Activated effector memory CD4-positive, alpha-beta T cell treated with anti-CD3 and anti-CD28 coated beads, Interleukin-2, amount 50 U/mL, for 16 hours (primary cell): ENCODE measurements at places on chromosomes 1 and 21.

DNA sequence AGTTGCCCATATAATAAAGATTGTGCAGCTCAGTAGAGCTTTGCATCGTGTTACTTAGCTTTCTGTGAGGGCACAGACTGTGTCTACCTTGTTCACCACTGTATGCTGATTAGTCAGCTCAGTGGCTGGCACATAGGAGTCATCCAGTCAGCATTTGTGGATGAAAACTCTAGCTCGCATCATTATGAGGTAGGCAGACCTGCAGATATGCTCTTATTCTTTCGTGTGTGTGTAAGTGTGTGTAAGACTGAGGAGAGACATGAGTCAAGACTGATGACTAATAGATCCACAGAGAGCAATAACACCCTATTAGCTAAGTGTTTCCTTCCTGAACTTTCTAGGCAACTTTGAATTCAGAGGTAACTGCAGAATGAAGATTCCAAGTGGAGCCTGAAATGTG lies 17.1 kb downstream of the TTF2 start:
- peak; percentile 79 for DNase-seq

DNA sequence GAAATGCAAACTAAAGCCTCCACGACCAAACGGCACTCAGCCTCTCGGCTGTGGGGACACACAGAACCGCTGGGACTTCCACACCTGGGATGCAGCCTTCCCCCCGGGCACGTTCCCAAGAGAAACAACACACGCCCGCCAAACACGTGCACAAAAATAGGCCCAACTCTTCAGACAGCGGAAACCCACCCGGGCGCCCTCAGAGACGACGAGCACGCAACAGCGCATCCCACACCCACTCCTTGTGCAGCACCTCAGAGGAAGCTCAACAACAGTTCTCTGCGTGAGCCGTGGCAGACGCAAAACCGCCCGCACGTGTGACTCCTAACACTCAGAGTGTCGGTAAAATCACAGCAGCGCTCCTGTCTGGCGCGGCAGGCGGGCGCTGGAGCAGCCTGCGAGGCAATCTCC lies 5.3 kb downstream of the C1orf159 start:
- DNase-seq: peak; percentile 47

DNA sequence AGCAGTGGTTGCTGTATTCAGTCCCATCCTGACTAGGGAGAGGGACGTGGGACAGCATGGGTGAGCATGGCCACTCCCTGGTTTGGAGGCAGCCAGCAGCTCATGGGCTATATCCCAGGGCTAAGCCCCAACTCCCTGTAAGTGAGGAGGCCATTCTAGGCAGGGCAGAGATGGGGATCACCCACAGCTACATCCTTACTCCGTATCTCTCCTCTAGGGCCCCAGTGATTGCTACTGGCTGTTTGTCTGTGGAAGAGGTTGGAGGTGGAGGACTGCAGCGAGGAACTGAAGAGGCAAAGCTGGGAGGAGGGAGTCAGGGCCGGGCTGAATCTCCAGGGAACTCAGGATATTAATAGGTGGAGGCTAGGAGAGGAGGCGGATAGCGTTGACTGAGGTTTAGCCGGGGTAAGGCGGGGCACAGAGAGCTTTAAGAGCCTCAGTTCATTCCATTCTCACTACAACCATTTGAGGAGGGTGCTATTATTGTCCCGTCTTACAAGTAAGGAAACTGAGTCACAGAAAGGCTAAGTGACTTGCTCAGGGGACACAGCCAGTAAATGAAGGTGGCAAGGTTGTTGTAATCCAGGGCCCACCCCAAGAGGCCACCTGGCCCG lies 6.8 kb downstream of the OLIG2 start:
- DNase-seq: no peak

DNA sequence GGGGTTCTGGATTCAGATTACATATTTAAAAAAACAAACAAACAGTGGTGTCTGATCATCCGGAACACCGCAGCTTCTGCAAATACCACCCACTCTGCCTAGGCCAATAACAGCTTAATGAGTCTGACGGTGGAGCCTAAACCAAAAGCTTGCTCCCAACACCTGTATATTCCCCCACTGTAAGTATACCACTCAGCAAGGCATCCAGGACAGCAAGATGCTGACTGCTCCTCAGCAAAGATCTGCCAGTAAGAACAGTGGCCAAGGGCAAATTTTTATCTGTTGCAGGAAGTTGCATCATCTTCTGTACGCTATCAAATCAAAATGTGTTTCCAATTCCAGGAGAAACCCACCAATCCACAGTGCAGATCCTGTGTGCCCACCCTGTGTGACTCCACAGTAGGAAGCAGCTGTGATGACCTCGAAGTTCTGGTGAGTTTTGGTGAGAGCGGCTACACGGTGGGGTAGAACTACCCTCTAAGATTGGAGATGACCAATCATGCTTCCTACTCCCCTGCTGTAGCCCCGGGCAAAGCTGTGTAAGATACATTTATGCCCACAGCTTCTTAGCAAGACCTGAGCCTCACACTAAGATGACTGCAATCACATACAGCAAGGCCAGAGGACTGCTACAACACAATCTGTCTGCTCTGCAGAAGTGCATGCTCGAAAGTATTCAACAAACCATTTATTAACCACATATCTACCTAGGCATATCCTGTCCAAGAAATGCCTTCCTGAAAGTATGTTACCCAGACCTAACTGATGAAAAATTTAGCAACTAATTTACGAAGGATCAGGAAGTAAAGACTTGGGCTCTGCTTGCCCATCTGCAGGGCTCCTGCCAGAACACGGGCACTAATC lies 30.5 kb downstream of the SIPA1L2 start:
- DNase-seq: no peak

- peak; percentile 91 for DNase-seq
Observed at GRCh38 chr1:234842726-234843641, 233.0 kb upstream of the IRF2BP2 start.

- DNase-seq: no peak
Observed at GRCh38 chr1:199808110-199808870, 219.2 kb upstream of the NR5A2 start.

DNA sequence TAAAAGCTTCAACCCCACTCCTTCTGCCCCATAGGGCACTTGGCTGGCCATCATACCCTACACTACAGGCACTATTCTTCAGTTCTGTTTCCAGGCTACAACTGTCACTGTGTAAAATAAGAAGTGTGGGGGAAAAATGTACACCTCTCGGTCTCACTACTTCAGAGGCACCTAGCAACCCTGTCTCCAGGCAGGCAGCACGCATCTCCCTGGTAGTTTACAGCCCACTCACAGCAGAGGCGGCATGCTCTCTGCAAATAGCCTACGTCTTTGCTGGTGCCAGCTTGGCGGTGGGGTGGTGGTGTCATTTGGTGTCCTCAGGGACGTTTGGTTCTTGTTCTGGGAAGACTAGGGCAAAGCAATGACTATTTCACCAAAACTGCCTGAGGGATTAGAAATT lies 48.2 kb upstream of the BTG3 start:
- DNase-seq: no peak

DNA sequence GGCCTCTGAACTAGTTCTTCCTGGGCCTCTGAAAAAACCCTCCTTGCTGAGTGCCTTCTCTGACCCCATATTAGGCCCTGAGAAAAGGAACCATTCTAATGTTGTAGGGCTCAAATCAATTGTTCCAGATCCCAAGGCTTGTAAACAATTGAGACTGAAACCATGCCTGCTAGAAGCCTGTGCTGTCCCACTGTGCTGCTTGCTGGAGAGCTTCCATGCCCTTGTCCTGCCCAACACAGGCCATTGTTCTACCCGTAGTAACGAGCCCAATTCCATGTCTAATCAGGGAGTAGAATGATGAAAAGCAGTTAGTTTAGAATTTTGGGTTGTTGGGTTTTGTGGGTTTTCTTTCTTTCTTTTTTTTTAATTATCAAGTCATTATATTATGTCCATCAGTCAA lies 47.4 kb downstream of the ZNF281 start:
- DNase-seq: no peak

- DNase-seq: no peak
Observed at GRCh38 chr1:204706838-204707509, 21.4 kb upstream of the LRRN2 start.

GRCh38 chr1:216600730-216601609 lies 122.3 kb downstream of the ESRRG start:
- DNase-seq: no peak

- no peak for DNase-seq
Observed at GRCh38 chr1:20164694-20165202, 21.1 kb upstream of the UBXN10 start.

- DNase-seq: no peak
Observed at GRCh38 chr1:170964506-170964905, 29.2 kb downstream of the MROH9 start.

- DNase-seq: no peak
Observed at GRCh38 chr1:40303051-40303771, 13.9 kb downstream of the COL9A2 start.

- no peak for DNase-seq
Observed at GRCh38 chr1:198925567-198925966, 286.7 kb downstream of the PTPRC start.

- DNase-seq: peak; percentile 72
Observed at GRCh38 chr1:212368073-212368484, 46.6 kb downstream of the PACC1 start.

- no peak for DNase-seq
Observed at GRCh38 chr1:70327306-70328076, 27.0 kb downstream of the ANKRD13C start.
